NCI-H187 (cell line): ENCODE measurements at places on chromosomes 16 and 17.

- no peak for DNase-seq
Measured at GRCh38 chr16:12815361-12815760, 11.7 kb upstream of the CPPED1 start.

GRCh38 chr17:82400830-82401229, 17.3 kb upstream of the HEXD start:
- no peak for DNase-seq

GRCh38 chr17:72974605-72975232, 117.8 kb downstream of the SLC39A11 start:
- DNase-seq = no peak

GRCh38 chr16:27759967-27760788, 210.2 kb downstream of the KATNIP start:
- no peak for DNase-seq

DNA sequence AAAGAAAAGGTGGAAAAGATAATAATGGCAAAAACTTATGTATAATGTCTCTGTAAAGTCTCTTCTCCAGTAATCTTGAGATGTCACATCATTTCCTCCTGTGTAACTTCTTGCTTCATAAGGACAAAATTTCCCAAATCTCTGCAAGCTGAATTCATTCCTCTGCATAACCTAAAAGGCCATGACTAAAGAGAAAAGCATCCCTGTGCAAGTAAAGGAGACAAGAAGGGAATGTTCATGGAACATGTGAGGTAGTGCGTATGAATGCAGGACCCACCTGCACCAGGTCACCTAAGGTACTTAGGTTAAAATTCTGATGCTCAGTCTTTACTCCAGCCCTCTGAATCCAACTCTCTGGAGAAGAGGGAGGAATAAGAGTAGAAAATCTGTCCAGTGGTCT, 46.9 kb upstream of the NLK start:
- DNase-seq = no peak

DNA sequence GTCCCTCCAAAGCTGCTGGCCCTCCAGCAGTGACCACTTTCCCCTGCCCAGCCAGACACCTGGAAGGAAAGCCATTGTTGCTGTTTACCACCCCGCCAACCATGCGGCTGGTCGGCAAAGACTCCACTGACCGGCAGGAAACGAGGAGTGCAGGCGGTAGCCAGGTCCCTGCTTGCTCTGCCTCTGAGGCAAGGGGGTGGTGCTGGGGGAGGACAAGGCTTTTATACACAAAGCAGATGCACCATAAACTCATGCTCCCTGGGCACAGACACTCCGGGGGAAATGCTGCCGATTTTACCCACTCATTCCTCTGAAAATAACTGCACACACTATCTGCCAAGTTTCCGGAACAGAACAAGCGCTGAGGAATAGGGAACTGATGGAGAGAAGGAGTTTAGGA, 62.8 kb upstream of the GRIN2A start:
- DNase-seq = no peak
